Stimulated activated CD8-positive, alpha-beta memory T cell treated with anti-CD3 and anti-CD28 coated beads, Interleukin-15, amount 100 ng/mL, for 48 hours (primary cell): ENCODE measurements at places on chromosomes 7 and 10.

GRCh38 chr10:5625992-5626777, 40.2 kb downstream of the ASB13 start:
- DNase-seq: no peak

- DNase-seq: no peak
These were observed 59.4 kb downstream of the CUZD1 start for GRCh38 chr10:122786269-122786668.

DNA sequence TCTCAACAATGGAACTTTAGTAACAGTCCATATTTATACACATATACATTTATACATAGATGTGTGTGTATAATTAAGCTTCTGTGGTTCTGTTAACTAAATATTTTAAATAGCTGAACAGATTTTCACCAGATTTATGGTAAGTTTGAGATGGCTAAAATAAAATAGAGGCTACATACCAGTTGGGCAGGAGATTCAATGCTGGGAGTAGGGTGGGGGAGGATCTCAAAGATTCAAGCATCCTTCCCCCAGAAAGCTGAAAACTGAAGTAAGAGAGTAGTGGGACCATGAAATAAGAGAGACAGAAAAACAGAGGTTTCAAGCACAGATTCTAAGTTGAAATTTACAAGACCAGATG, 14.0 kb downstream of the LRRC17 start:
- DNase-seq: no peak

GRCh38 chr7:70512761-70513160, 619.2 kb upstream of the GALNT17 start:
- DNase-seq: no peak

GRCh38 chr7:1421020-1421790, 38.1 kb downstream of the MICALL2 start:
- DNase-seq: no peak

DNA sequence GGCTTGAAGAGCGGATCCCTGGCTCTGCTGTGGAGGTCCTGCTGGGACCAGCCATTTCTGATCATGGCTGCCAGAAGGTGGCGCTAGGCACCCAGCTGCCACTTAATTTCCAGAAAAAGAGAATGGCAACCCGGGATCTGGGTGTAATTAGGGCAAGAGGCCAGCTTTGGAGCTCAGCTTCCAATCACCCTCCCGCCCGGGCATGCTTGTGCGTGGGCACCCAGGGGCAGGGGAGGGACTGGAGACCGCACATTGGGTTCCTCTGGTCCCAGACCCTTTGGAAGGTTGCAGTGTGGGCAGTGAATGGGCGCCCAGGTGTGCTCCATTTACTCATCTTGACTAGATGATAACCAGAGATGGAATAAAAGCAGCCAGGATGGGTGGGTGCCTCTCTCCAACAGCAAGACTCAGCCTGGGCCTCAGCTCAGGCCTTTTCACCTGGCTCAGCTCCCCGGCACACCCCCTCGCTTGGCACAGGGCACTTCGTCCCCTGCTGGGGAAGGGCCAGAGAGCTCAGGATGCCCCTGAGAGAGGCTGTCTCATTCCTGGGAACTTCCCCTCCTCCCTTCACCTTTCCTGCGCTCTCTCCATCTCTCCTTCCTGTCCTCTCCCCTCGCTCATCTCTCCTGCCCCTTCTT, 14.7 kb downstream of the FAM241B start:
- no peak for DNase-seq
